ENCODE measurements at places on chromosomes 3 and 15. TPM values are rescaled to one million over a fixed set of nuclear protein-coding genes. Genes with fewer than 3 reads are reported as not detected.

DNA sequence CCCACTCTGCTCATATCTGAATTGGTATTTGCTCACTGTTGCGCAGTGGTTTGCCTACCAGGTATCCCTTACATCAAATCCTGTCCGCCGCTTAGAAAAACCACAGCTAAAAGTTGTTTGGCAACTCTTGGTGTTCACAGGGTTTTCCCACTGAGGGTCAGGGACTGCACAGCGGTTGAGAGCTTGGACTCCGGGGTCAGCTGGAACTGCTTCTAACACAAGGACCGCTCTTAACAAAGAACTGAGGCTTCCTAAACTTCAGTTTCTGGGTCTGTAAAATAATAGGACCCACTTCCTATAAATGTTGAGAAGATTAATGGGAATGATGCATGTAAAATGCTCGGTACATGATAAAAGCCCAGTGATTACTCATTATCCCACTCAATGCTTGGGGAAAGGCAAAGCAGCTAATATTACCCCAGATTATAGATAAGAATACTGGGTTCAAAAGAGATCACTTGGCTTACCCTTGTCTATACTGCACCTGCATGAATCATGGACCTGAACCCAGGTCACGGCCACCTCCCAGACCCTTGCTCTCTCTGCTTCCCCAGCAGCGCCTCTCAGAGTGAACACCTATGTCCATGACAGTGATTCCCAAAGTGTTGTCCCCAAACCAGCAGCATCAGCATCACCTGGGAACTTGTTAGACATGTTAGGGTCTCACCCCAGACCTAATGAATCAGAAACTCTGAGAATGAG, 36.1 kb downstream of the LIPC start:
- no peak overlapping the region for H3K4me3 ChIP-seq
- no peaks in the 10 kb centered on the region for H3K36me3 ChIP-seq

DNA sequence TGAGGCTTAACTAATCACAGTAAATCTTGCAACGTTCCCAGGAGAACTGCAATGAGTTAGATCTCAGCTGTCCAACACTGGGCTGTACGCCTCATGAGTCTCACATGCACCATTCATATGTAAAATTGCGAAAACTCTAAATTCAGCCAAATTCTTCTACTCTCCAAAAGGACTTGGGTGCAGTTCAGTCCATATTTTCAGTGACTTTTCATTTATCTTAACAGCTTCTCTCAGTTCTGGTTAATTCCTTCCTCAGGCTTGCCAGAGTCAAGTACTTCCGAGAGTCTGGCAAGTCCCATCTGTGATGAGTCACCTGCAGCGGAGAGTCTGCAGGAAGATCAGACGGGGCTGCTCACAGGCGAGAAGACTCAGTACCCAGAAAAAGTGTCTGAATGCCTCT, 11.5 kb downstream of the CCDC80 start:
- no peak overlapping the region for H3K4me3 ChIP-seq
- H3K36me3 ChIP-seq = no peaks in the 10 kb centered on the region
- H3K27me3 ChIP-seq = no peaks in the 10 kb centered on the region
- H3K27ac ChIP-seq = no peak overlapping the region

DNA sequence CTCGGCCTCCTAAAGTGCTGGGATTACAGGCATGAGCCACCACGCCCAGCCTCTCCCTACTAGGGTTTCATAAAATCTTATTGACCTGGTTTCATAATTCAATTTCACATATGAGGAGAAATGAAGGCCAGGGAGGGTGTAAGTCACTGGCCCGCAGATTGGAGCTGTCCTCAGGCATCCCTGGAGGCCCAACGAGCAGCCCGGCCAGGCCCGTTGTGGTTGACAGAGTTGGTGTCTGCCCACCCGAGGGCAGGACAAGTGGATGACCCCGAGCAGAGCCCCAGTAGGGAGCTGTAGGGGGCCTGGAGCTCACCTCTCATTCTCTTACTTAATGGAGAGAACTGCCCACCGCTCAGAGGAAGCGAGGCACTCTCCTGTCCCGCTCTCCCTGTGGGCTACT, 78.9 kb downstream of the CPN2 start:
- no peaks in the 10 kb centered on the region for H3K36me3 ChIP-seq
- no peak overlapping the region for H3K27ac ChIP-seq
- H3K27me3 ChIP-seq = no peaks in the 10 kb centered on the region
- peak; percentile 42 for DNase-seq

Gene SOX2
- 4.0 TPM for total RNA-seq

Gene GRK7
- not detected for total RNA-seq

Gene CADM2
- total RNA-seq = 0.83 TPM

Gene XIRP1
- total RNA-seq = not detected

Data from lower lobe of right lung (tissue), 2 donors.